ENCODE measurements at places on chromosomes 16 and 17.

GRCh38 chr16:86771506-86772460 is 193.4 kb downstream of the FOXL1 start:
- no peak for DNase-seq

- DNase-seq: no peak
Observed at GRCh38 chr17:15475631-15476354, 8.4 kb upstream of the CDRT4 start.

- DNase-seq: peak; percentile 95
Observed at GRCh38 chr16:75074920-75075687, 41.5 kb downstream of the LDHD start.

GRCh38 chr17:412211-413015 is 59.8 kb upstream of the RPH3AL start:
- peak; percentile 56 for DNase-seq

DNA sequence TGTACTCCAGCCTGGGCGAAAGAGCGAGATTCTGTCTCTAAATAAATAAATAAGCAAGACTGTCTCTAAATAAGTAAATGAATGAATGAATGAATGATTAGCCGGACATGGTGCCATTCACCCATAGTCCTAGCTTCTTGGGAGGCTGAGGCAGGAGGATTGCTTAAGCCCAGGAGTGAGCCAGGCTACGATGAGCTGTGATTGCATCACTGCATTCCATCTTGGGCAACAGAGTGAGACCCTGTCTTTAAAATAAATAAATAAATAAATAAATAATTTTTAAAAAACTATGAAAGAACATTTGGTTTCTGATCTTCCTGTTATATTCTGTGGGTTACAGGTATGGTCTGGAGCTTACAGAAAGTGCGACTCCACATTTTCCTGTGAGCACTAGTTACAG is 65.0 kb downstream of the C17orf58 start:
- no peak for DNase-seq

- DNase-seq: no peak
Observed at GRCh38 chr17:34314279-34314678, 5.0 kb upstream of the CCL8 start.

- DNase-seq: no peak
Observed at GRCh38 chr17:48259694-48260291, 152.2 kb downstream of the SNX11 start.

DNA sequence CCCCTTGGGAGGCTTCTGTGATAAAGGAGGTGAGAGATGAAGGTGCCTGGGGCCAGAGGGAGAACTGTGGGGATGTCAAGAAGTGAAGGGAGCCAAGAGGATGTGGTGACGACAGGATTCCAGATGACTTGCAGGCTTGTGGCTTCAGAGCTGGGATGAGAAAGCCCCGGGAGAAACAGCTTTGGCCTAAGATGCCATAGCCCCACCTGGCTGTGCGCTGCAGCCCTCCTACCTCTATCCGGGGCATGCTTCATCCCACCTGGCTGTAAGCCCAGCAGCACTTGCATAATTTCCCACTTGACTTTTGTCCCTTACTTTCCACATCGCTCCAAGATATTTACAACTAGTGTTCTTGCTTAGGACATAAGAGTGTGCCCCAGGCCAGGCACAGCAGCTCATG is 29.3 kb downstream of the GINS3 start:
- DNase-seq: no peak

- DNase-seq: no peak
Observed at GRCh38 chr16:13393816-13394215, 492.4 kb downstream of the SHISA9 start.

DNA sequence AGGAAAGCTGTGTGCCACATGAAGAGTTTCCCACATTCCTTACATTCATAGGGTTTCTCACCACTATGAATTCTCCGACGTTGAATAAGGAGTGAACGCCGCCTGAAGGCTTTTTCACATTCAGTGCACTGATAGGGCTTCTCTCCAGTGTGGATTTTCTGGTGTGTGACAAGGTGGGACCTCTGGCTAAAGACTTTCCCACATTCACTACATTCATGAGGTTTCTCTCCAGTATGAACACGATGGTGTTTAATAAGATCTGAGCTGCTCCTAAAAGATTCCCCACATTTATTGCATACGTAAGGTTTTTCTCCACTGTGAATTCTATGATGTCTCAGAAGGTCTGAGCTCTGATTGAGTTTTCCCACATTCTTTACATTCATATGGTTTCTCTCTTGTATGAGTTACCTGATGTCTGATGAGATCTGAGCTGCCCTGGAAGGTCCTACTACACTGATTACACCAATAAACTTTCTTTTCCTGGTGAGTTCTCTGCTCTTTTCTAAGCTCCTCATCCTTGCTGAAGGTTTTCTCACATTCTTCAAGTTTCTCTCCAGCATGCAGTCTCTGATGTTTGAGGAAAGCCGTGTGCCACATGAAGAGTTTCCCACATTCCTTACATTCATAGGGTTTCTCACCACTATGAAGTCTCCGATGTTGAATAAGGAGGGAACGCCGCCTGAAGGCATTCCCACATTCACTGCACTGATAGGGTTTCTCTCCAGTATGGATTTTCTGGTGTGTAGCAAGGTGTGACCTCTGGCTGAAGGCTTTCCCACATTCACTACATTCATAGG is 10.0 kb downstream of the ZNF594 start:
- DNase-seq: no peak
